ENCODE measurements at places on chromosomes 12 and 14. TPM values are rescaled to one million over a fixed set of nuclear protein-coding genes. Genes with fewer than 3 reads are reported as not detected.

OVCH1 gene
- total RNA-seq: under 0.01 TPM

SERPINA5 gene
- 0.09 TPM for total RNA-seq

GPR84 gene
- total RNA-seq: not detected

NFATC4 gene
- 97.9 TPM for total RNA-seq

CLEC14A gene
- total RNA-seq: 1.1 TPM

METAP2 gene
- total RNA-seq: 110 TPM

ESR2 gene
- 1.4 TPM for total RNA-seq

CCNT1 gene
- 16.1 TPM for total RNA-seq

C14orf39 gene
- not detected for total RNA-seq

CCDC196 gene
- total RNA-seq: not detected

TAS2R30 gene
- 3.5 TPM for total RNA-seq

TBC1D30 gene
- 0.43 TPM for total RNA-seq

PKP2 gene
- total RNA-seq: not detected

ADAM21 gene
- total RNA-seq: 0.77 TPM

PSMA6 gene
- 225 TPM for total RNA-seq

OR4E2 gene
- total RNA-seq: not detected

SLC6A12 gene
- not detected for total RNA-seq

OR6C2 gene
- total RNA-seq: not detected

OASL gene
- total RNA-seq: 0.17 TPM

RNASE2 gene
- not detected for total RNA-seq

TAS2R9 gene
- 0.09 TPM for total RNA-seq

Measured in bronchial smooth muscle cell (primary cell).